ENCODE measurements at places on chromosomes 6 and 20. TPM values are rescaled to one million over a fixed set of nuclear protein-coding genes. Genes with fewer than 3 reads are reported as not detected.

GRCh38 chr6:71349395-71349794 is 60.8 kb downstream of the OGFRL1 start:
- H3K4me1 ChIP-seq = no peaks in the 10 kb centered on the region
- no peaks in the 10 kb centered on the region for H3K36me3 ChIP-seq
- no peak overlapping the region for H3K4me3 ChIP-seq
- no peaks in the 10 kb centered on the region for H3K27me3 ChIP-seq

DNA sequence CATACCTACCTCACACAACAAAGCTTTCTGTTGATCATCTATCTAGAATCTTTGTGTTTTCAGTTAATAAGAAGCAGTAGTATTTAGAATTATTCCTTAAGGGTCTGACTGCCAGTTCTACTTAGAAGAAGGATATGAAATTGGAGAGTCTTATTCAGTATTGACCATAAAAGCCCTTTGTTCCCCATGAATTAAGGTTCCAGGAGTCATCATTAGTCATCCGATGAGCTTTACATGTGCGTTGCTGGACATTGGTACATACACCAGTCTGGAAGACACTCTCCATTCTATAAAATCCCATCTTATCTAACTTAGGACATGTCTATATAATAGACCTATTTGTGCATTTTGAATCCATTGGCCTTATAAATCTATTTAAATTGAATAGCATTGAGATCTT is 34.4 kb upstream of the RNF217 start:
- H3K27ac ChIP-seq = no peak overlapping the region
- no peaks in the 10 kb centered on the region for H3K36me3 ChIP-seq
- no peak for DNase-seq
- no peaks in the 10 kb centered on the region for H3K27me3 ChIP-seq
- H3K4me3 ChIP-seq = no peak overlapping the region
- H3K4me1 ChIP-seq = no peaks in the 10 kb centered on the region

The PRSS16 gene
- total RNA-seq = 11.8 TPM

DNA sequence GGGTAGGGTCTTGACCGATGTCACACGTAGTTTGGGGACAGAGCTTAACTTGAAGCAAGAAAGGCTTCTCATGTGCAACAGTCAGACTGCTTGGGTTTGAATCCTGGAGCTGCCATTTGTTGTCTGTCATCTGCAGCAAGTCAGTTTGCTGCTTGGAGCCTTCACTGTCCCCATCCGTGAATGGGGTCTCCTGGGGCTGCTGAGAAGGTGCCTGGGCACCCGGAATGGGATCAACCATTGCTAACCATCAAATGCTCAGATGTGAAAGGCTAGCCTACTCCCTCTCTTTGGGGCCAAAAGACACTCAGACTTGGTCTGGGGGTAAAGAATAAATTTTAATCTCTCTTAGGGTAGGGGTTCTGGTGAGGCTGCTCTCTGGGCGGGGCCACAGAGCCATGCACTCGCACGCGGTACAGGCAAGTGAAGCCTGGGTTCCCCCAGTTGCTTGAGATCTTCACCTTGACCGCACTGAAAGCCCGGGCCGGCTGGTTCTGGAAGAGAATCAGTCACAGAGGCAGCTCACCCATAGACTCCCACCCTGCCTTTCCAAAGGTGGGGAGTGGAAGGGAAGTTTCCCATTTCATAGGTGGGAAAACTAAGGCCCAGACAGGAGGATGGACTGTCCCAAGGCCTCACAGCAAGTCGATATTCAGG is 20.6 kb downstream of the SUN5 start:
- H3K27me3 ChIP-seq = no peaks in the 10 kb centered on the region
- no peak overlapping the region for H3K4me3 ChIP-seq
- H3K4me1 ChIP-seq = no peaks in the 10 kb centered on the region
- no peak for DNase-seq

DNA sequence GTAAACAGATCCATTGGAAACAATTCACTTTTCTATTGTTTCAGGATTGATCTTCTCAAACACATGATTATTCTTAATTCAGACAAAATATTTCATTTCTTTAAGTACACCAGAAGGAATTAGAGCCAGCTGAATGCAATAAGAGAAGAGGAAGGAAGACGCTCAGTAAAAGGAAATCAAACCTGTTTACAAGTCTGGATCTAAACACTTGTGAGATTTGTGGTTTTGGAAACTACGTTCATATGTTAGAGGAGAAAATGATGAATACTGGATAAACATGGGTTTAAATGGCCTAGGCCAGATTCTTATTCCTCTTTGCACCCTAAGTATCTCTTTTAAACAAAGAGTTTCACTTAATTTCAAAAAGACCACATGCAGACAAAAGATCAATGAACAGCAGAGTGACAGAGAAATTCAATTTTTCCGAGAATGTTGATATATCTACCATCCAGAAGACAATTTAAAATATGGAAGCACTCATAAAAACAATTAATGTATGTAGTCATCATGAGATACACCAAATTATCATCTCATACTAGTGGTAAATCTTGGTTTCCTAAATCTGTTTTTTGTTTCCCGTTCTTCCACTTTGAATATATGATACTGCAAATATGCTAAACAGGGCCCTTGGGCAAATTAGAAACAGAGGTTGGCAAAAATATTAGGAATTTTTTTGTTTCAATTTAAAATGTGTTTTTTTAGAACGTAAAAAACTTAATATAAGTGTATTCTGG is 703.5 kb upstream of the CITED2 start:
- H3K4me1 ChIP-seq = no peaks in the 10 kb centered on the region
- H3K4me3 ChIP-seq = no peak overlapping the region
- DNase-seq = no peak

GRCh38 chr20:61640131-61640870 is 388.2 kb downstream of the CDH4 start:
- H3K27me3 ChIP-seq = no peaks in the 10 kb centered on the region
- no peak overlapping the region for H3K4me3 ChIP-seq
- no peaks in the 10 kb centered on the region for H3K36me3 ChIP-seq
- no peak overlapping the region for H3K27ac ChIP-seq
- H3K4me1 ChIP-seq = peaks cover 8% of the 10 kb centered on the region

The KIF25 gene
- total RNA-seq = 1.5 TPM

DNA sequence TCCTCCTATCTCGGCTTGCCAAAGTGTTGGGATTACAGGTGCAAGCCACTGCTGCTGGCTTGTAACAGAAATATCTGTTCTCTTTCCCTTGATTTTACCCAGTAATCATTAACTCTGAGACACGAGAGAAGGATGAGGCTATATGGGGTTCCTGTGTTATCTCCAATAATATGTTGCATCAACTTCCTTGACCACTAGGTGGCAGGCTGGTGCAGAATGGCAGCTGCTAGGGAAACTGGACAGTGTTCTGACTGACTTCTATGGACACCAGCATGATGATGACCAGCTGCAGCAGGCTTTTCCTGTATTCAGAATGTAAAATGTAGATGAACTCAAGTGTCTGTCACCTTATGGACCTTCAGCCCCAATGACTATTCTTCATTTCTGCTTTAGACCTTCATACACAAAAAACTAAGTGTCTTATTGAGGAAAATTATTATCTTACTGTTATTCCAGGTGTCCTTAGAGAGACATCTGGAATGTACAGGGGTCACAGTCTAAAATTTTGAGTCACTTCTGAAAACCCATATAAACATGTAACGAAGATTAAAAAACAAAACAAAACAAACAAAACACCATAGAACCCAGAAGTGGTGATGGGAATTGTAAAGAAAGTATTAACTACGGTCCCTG is 20.4 kb upstream of the CD109 start:
- H3K27me3 ChIP-seq = no peaks in the 10 kb centered on the region
- no peaks in the 10 kb centered on the region for H3K4me1 ChIP-seq
- no peak overlapping the region for H3K27ac ChIP-seq
- H3K36me3 ChIP-seq = no peaks in the 10 kb centered on the region
- peak; percentile 87 for DNase-seq

DNA sequence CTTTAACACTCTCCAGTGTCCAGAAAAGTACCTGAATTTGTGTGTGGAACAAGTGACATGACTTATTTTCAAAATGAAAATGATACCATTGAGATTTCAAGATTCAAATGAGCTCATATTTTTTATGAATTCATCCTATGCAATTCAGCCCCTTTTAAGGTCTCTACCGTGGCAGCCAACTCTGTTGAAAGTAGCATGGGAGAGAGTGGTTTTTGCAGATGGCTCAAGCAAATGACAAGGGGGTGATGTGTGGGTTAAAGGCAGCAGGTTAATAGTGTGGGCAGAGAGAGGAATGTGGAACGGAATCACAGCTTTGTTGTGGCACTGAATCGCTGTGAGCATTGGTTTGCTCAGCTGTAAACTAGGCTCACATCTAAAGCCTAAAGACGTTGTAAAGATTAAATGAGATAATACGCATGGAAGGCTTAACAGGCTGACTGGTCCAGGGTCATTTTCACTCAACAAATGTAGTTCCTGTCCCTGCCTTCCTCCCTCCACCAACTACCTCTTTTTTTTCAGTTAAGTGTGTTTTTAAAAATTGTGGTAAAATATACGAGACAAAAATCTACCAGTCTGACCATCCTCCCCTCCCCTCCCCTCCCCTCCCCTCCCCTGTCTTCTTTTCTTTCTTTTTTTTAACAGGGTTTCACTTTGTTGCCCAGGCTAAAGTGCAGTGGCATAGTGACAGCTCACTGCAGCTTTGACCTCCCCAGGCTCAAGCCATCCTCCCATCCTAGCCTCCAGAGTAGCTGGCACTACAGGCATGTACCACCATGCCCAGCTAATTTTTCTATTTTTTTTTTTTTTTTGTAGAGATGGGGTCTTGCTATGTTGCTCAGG is 114.7 kb upstream of the ZNF217 start:
- H3K36me3 ChIP-seq = no peaks in the 10 kb centered on the region
- H3K27me3 ChIP-seq = no peaks in the 10 kb centered on the region
- peak overlapping the region; percentile 48 for H3K27ac ChIP-seq
- H3K4me1 ChIP-seq = peaks cover 36% of the 10 kb centered on the region
- no peak overlapping the region for H3K4me3 ChIP-seq

The PACRG gene
- 1.7 TPM for total RNA-seq

DNA sequence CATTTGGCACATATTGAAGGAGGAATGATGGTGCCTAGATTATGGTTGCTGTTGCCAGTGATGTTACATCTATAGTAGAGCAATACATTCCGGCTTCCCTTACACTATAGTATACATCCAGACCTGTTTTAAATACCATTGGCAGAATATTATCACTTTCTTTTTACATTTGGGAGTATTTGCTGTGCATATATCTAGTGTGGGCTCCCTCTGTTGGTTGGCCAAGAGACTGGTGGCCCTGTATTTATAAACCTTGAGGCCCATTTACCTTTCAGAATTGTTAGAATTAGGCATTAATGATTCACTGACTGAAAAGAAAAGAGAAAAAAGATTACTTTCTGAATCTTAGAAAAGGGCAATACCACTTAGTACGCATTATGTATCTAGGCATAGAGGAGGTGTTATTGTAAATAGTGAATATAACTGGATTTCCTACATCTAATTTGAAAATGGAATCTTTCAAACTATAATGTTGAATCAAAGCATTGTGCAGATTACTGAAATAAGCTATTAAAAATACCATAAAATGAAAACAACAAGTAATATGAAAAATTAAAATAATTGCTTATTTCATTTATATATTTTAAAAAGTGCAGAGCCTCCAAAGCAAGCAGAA is 628.8 kb upstream of the MAN1A1 start:
- DNase-seq = peak; percentile 51
- H3K27me3 ChIP-seq = no peaks in the 10 kb centered on the region
- no peaks in the 10 kb centered on the region for H3K36me3 ChIP-seq

- H3K27ac ChIP-seq = no peak overlapping the region
- H3K4me3 ChIP-seq = no peak overlapping the region
- H3K4me1 ChIP-seq = no peaks in the 10 kb centered on the region
These were observed 332.4 kb downstream of the PRKN start for GRCh38 chr6:162395181-162395580.

GRCh38 chr20:22556565-22557056 is 27.8 kb downstream of the FOXA2 start:
- no peak overlapping the region for H3K27ac ChIP-seq
- H3K4me3 ChIP-seq = peak overlapping the region; percentile 10
- H3K36me3 ChIP-seq = no peaks in the 10 kb centered on the region
- peaks cover 60% of the 10 kb centered on the region for H3K4me1 ChIP-seq
- DNase-seq = no peak

GRCh38 chr6:27296106-27296783 is 15.8 kb downstream of the POM121L2 start:
- no peak overlapping the region for H3K27ac ChIP-seq
- H3K36me3 ChIP-seq = no peaks in the 10 kb centered on the region
- peaks cover 38% of the 10 kb centered on the region for H3K27me3 ChIP-seq
- peaks cover 11% of the 10 kb centered on the region for H3K4me1 ChIP-seq

GRCh38 chr6:133921249-133921859 is 31.7 kb upstream of the TBPL1 start:
- no peaks in the 10 kb centered on the region for H3K36me3 ChIP-seq
- no peak overlapping the region for H3K4me3 ChIP-seq
- DNase-seq = peak; percentile 94
- H3K4me1 ChIP-seq = peaks cover 12% of the 10 kb centered on the region

The TRDN gene
- 23.1 TPM for total RNA-seq

The RBBP8NL gene
- 0.66 TPM for total RNA-seq

DNA sequence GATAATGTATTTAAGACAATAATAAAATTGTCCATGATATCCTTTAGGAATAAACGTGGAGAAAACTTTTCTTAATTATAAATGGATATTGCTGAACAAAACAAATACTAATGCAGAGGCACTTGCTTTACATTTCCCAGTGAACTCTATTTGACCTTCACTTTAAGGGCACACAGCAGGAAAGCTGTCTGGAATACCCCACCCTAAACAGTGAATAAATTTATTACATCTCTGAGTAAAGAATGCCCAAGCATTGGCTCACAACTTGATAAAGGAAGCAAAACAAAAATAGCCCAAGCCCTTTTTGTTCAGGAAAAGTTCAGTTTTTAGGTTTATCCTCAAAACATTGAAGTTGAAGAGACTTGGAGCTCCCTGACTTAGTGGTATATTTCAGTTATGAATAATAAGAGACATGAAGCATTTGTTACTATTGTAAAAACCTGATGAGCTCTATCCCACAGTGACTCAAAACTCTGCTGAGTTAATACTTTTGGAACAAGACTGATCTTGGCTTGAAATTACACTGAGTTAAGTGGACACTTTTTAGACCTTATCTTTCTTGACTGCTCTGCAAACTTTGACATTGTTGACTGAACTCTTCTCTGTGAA is 353.9 kb downstream of the BCKDHB start:
- H3K27me3 ChIP-seq = no peaks in the 10 kb centered on the region
- H3K4me3 ChIP-seq = no peak overlapping the region
- peaks cover 16% of the 10 kb centered on the region for H3K4me1 ChIP-seq
- H3K27ac ChIP-seq = no peak overlapping the region
- H3K36me3 ChIP-seq = no peaks in the 10 kb centered on the region
- no peak for DNase-seq

GRCh38 chr6:73516514-73517489 is 4.0 kb downstream of the EEF1A1 start:
- peaks cover 45% of the 10 kb centered on the region for H3K36me3 ChIP-seq
- H3K4me1 ChIP-seq = peaks cover 5% of the 10 kb centered on the region
- peak overlapping the region; percentile 47 for H3K4me3 ChIP-seq
- H3K27me3 ChIP-seq = no peaks in the 10 kb centered on the region

- peaks cover 14% of the 10 kb centered on the region for H3K4me1 ChIP-seq
- H3K27ac ChIP-seq = no peak overlapping the region
- no peak for DNase-seq
- no peaks in the 10 kb centered on the region for H3K27me3 ChIP-seq
- H3K4me3 ChIP-seq = no peak overlapping the region
These were observed 55.4 kb downstream of the HS3ST5 start for GRCh38 chr6:114287461-114287860.
